GM12892 (cell line): ENCODE measurements at places on chromosomes 13 and 19.

- no peak for DNase-seq
Measured at GRCh38 chr19:30175987-30176386, 196.2 kb upstream of the ZNF536 start.

DNA sequence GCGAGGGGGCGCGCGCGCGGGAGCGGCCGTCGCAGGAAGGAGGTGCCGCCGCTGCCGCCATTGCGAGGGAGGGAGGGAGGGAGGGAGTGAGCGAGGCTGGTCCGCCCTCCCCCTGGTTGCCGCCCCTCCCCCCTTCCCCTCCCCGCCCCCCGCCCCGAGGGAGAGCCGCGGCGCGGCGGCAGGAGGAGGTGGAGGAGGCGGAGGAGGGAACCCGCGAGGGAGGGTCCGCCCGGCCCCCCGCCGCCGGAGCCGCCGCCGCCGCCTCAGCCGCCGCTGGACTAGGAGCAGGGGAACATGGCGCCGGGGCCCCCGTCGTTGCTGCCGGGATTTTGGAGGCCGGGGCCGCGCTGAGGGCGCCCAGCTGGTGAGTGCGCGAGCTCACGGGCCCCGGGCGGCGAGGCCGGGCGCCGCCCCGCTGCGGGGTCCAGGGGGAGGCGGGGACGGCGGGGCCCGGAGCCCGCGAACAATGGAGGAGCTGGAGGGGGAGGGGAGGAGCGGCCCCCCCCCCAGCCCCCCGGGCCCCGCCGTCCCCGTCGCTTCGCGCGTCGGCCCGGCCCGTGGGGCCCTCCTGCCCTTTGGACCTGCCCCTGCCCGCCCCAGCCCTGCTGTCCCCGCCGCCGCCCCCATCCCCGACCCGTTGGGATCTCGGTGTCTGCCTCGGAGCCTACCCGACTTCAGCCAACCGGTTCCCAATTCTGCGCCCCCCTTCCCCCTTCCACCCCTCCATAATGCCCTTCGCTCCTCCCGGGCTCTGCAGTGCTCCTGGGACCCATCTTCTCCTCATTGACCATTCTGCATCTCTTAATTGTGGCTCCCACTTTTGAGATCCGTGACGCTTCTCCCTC, at the start of gene ARHGAP35:
Gene ARHGAP35 (plus strand): TSS at position 152 of the 845 bp plus-strand sequence. CDS start 57,679 bp downstream, outside the sequence.
- DNase-seq, result peak; percentile 85

DNA sequence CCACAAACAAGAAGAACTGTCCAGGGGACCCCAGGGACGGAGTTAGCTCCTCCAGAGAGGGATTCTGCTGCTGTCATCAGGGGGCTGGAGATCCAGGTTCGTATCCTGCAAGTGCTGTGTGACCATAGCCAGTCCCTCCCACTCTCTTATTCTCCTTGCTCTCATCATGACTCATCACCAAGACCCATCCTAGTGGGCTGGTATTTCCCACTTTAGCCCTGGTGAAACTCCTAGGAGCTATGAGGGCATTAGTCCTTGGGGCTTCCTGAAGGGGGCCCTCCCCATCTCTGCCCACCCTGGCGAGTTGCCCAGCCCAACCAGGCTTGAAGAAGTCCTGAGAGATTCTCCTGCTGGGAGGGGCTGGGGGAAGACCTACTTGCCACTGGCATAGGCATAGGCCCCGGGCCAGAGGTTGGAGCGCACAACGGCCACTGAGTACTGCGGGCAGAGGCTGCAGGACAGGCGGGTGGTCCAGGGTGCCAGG, 7.5 kb upstream of the DMWD start:
- no peak for DNase-seq

DNA sequence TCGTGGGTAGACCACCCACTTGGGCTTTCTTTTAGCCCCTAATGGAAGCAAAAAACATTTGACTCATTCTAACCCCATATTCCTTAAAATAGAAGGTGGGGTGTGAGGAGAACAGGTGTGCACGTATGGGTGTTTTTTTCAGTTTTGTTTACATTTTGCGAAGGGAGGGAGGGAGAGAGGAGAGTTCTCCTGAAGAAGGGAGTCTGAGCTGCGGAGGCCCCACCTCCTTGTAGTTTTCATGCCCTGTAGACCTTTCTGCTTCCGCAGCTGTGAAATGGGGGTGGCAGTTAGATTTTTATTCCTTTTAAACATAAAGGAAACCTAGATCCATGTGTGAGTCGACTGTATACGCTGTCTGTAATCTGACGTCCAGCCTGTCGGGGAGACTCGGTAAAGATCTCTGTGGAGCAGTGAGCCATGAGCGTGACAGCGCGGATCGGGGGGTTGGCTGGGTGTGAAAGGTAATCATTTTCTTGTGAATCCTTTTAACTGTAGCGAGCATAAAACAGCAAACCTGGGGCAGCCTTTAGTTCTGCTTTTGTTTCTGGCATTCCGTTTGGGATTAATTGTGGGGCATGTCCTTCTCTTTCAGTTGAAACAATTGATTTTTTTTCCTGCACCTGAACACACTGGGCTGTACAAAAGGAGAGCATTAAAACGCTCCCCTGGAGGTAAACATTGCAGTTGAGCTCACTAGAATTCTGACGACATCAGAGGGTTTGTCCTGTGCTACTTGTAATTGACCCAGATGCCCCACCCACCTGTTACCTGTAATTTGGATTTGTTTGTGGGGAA, 2.3 kb downstream of the UPF1 start:
- no peak for DNase-seq

- peak; percentile 24 for DNase-seq
Measured at GRCh38 chr13:25286308-25286968, 850 bp downstream of the MTMR6 start.

DNA sequence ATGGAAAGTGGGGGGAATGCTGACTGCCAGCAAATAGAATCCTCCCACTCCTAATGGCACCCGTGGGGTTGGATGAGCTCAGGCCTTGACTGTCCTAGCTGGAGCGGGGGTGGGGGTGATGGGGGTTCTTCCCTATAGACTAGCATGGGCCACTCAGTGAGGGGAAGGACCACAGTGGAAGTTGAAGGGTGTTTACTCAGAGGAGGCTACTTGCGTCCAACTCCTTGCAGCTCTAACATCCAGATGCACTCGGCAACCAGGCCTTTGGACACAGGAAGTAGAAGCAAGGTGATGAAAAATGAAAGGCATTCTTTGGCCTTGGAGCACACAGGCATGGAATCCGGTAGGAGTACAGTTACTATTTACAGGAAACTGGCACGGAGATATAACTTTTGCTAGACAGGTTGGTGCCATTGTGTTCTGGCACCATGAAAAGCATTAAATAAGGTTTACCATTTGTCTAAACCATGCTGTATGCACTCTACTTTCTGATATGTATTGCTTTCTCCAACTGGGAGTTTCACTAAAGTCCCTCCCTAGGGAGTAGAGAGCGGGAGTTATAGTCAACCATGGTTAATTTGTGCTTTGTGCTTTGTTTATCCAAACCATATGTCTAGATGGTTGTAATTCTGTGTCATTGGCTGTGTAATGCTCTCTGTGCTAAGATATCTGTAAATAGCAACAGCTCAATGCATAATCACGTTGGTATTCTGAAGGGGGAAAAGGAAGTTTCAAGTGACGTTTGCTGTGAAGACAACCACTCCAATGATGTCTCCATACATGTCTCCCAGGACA, 125.3 kb downstream of the TSHZ3 start:
- DNase-seq, result no peak
